AG09319 (cell line): ENCODE measurements at places on chromosomes 6 and 20.
A peak's percentile ranks its signal among the peaks of the same experiment; 100 is the strongest.

- DNase-seq: no peak
These were observed 715 bp downstream of the SOX12 start for GRCh38 chr20:325889-326644.

DNA sequence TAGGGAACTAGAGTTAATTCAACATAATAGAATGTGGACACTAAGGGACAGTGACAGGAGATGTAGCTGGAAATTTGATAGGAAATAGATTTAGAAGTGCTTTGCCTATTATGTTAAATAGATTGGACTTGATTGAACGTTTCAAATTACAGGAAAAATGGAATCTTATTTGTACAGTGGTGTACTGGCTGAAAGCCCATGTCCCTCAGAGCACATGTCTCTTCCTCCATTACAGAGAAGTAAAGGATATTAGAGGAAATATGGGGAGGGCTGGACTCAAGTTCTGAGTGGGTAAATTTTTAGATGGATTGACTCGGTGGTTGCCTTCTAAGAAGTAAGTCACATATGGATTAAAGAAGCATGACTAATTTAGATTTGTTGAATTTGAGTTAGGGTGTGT, 11.4 kb downstream of the PKIB start:
- no peak for DNase-seq

- no peak for DNase-seq
These were observed 42.4 kb downstream of the FAM217A start for GRCh38 chr6:4036581-4036980.

DNA sequence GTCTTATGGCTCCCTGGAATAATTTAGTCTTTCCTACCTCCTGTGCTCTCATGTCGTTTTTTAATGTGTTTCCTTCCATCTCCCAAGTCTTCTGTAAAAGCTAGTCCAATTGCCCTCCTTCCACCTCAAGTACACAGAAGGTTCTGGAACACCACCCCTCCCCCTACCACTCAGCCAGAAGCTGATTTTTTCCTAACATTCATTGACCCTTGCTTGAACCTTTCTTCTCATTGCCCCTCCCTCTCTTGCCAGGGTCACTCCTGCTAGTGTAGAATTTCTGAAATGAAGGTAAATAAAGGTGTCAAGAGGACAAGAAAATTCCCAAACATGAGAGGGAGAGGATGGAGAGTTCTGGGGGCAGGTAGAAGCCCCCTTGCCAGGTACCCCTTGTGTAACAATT, 38.6 kb downstream of the PLEKHG1 start:
- no peak for DNase-seq

- no peak for DNase-seq
These were observed 36.0 kb downstream of the TAF8 start for GRCh38 chr6:42086046-42087035.

DNA sequence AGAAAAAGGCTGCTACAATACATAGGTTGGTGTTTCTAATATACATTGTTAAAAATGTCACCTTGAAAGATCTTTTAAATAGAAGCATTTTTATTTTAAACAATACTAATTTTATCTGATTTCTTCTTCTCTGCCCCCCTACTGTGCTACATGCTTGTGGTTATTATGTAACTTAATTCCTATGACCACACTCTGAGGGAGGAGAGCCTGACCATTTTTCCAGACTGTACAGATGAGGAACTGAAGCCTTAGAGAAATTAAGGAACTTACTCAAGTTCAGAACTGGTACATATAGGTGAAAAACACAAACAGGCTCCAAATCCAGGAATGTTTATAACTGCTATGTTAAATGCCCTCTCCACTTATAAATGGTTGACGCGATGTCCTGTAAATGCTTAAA, 43.4 kb upstream of the ARHGAP18 start:
- no peak for DNase-seq

DNA sequence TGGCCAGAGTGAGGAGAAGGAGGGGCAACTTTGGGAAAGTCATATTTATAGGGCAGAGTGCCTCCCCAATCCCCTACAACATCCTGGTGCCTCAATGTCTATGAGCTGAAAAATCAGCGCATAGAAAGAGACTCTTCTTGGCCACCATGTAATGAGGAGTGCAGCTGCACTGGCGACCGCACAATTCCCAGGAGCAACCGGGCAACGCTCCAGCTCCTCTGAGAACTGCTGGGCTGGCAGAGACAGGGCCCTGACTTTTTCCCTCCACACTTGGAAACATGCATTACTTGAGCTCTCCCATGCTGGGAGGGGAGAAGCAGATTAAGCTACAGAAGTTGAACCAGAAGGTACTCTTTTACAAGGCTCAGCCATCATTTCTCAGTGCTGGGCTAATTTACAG, 31.4 kb upstream of the MARCKS start:
- DNase-seq: no peak

DNA sequence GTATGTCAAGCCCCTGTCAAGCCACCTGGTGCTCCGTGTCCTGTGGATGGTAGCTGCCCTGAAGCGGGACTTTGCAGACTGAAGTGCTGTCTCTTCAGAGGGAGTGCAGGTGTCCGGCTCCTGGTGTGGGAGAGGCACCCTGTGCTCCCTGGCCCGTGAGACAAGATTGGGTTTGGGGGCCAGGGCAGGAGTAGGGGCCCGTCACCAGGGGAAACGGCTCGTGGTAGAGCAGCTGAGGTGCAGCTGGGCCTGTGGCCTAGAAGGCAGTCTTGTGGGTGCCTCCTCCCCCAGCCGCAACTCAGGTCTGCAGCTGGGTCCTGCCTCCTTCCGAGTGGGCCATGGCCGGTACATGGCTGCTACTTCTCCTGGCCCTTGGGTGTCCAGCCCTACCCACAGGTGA, at the start of gene PTCRA:
Gene PTCRA, plus strand, starts transcription at position 322 of the 400 bp plus-strand sequence. Its CDS starts 17 bp downstream, at position 339.
- no peak for DNase-seq

- DNase-seq: no peak
These were observed 256.9 kb upstream of the SASH1 start for GRCh38 chr6:148085631-148086331.

GRCh38 chr6:100704961-100705360, 176.2 kb downstream of the ASCC3 start:
- DNase-seq: no peak

- DNase-seq: peak; percentile 57
These were observed 72.5 kb downstream of the ATP9A start for GRCh38 chr20:51695574-51696303.

- DNase-seq: no peak
These were observed 29.5 kb downstream of the ROS1 start for GRCh38 chr6:117396228-117396627.

GRCh38 chr6:28609672-28610071, 84.0 kb downstream of the GPX5 start:
- no peak for DNase-seq

DNA sequence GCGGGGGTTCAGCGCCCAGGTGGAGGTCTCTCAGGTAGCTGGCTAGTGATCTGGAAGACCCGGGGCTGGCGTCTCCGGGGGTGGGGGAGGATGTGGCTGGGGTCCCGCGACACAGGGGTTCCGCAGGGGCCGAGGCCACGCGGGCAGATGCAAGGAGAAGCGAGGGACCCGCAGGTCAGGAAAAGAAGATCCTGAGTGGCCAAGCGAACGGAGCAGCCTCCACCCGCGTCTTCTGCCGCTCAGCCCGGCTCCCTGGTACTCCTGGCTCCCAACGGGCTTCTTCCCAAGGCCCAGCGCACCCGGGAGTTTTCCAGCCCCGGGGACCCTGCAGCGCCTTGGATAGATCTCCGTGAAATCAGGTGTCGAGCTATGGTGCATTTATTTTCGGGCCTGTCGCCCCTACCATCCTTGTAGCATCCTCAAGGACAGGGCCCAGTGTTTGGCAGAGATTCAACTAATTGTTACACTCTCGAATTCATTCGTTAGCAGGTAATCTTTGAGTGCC, 682 bp upstream of the CHD6 start:
- no peak for DNase-seq

DNA sequence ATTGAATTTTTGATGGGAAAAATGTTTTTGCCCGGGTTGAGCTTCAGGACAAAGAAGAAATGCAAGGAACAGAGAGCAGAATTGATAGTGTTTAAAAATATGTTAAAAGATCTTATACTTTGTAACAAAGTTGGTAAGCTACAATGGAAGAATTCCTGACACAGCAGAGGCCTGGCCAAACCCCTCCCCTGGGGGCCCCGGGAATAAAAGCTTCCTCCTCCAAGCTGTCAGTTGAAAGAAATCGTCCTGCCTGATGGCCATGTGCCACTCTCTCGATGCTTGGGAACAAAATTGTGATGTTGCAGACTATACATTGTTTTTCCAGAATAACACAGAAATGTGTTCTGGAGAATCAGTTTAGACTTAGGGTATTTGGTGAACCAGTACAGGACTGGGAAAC, 14.2 kb upstream of the TOX2 start:
- DNase-seq: no peak

GRCh38 chr20:34871320-34871926, 1.2 kb downstream of the GGT7 start:
- no peak for DNase-seq

- peak; percentile 19 for DNase-seq
These were observed 101.5 kb downstream of the NOL4L start for GRCh38 chr20:32483351-32484224.

DNA sequence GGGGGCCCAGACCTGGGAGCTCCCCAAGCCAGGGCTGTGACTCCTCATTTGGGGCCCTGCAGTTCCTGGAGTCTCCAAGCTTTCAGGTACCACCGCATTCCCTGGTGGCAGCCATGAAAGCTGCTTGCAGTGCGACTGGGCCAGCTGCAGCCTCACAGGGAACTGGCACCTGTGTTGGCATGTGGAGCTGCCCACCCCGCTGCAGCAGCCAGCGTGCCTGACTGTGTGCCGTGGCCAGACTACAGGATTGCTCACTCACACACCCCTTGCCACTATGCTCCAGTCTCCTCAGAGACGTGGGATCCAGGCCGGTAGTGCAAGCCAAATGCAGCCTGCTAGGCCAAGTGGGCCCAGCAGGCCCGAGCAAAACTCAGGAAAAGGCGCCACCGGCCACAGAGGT, 450.7 kb downstream of the COL12A1 start:
- no peak for DNase-seq

DNA sequence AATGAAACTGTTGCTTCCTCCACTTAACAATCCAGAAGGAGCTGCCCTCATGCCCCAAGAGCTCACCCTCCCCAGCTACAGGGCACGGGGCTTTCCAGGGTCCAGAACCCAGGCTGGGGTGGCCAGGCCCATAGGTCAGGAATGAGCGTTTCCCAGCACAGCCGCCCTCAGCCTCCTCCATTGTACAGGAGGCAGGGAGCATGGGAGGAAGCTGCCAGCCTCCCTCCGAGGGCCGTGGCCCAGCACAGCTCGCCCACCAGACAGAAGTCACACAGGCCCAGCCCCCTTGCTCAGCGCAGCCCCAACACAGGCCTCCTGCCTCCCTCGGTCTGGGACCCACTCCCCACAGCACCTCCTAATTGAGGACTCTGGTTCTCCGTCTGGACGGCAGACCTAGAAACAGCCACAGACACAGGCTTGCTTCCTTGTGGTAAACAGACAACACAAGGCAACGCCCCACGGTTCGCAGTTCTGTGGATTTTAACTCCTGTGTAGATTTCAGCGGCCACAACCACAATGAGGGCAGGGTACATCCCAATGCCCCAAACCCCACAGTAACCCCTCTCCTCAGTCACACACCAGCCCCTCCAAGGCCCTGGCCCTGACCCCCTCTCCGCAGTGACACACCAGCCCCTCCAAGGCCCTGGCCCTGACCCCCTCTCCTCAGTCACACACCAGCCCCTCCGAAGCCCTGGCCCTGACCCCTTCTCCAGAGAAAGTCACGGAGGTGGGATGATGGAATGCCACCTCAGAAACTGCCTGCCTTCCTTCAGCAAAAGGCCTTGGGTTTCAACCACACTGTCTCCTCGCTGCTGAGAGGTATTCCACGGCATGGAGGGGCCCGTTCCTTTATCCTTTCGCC, 173.5 kb downstream of the DLL1 start:
- no peak for DNase-seq

GRCh38 chr6:6366803-6367202, 46.3 kb upstream of the F13A1 start:
- no peak for DNase-seq

DNA sequence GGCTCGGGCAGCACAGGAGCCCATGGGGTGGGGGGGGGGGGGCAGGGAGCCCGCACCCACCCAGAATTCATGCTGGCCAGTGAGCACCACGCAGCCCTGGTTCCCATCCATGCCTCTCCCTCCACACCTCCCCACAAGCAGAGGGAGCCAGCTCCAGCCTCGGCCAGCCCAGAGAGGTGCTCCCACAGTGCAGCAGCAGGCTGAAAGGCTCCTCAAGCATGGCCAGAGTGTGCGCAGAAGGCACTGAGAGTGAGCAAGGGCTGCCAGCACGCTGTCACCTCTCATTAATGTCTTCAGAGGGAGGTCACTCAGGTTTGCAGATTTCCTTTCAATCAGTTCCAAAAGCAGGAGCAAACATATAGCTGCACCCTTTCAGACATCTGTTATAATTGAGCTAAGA, 32.4 kb downstream of the GSTA4 start:
- DNase-seq: no peak

DNA sequence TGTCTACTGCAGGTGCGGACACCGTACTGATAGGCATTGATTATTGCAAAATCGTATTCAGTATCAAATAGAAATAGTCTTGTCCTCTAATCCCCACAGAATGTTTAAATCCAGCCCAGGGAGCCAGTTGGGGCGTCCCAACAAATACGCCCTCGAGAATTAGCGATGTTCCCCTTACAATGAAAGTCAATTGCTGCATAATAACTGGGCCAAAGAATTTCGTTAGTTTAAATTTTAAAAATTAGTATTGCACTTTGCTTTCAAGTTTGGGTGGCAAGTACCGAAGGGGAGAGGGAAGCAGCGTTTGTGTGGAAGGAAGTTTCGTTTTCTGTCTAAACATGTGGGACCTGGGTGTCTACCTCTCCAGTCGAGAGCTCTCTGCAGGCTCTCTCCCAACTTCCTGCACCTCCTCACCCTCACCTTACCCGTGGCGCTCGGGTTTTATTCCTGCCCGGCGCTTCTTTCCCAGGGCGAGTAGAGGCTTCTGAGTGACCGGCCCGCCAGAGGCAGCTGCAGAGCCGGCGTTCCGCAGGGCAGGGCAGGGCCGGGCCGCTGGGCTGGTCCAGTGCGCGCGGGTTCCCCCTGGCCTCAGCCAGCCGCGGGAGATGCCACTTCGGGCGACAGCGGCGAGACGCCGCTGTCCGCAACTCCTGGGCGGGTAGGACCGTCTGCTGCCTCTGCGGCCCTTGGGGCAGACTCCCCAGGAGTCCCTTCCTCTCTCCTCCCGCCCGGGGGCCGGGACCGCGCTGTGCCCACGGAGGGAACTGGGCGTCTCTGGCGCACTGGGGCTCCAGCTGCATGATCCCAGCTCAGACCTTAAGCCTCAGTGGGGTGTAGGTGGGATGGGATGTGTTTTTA, 862 bp upstream of the TFAP2C start:
- no peak for DNase-seq

DNA sequence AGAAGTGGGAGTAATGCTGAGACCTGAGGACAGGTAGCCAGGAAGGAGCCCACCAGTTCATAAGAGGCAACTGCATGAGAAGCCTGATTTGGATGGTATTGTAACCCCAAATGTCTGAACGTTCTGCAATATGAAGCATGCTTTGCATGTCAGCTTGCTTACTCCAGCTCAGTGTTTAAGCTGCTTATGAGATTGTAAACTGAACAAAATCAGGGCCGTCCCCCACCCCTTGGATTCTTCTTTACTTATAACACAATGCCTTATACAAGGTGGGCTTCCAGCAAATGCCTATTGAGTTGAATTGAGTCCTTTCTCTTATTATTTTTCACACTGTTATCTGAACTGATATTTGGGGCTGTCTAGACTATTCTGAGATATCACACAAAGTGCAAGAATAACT, 761.3 kb downstream of the KIF16B start:
- DNase-seq: no peak
